HFF-Myc (cell line): ENCODE measurements at places on chromosomes 7 and 10.

DNA sequence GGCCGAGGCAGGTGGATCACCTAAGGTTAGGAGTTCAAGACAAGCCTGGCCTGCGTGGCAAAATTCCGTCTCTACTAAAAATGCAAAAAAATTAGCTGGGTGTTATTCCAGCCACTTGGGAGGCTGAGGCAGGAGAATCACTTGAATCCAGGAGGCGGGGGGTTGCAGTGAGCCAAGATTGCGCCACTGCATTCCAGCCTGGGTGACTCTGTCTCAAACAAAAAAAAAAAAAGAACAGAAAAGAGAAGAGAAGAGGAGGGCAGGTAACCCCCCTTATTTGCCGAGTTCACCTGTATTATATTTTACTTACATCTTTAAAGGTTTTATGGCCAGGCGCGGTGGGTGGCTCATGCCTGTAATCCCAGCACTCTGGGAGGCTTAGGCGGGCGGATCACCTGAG is 91.7 kb downstream of the RNF216 start:
- DNase-seq: no peak

GRCh38 chr7:71191771-71192170 is 59.8 kb downstream of the GALNT17 start:
- DNase-seq: no peak

DNA sequence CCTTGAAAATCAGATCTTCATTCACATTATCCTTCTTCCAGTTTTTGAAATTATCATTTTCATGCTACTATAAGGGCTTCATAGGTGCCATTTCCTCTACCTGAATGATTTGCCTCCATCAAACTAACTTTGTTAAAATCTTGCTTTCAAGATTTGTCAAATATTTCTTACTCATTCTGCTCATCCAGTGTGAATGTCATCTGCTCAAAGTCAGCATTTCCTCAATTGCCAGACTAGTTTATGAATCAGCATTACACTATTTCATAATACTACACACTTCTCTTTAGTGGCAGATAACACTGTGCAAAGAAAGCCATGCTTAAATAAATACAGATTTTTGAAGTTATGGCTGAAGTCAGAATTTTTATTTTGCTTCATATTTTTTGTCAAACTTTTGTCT is 21.3 kb upstream of the LIPF start:
- DNase-seq: no peak

DNA sequence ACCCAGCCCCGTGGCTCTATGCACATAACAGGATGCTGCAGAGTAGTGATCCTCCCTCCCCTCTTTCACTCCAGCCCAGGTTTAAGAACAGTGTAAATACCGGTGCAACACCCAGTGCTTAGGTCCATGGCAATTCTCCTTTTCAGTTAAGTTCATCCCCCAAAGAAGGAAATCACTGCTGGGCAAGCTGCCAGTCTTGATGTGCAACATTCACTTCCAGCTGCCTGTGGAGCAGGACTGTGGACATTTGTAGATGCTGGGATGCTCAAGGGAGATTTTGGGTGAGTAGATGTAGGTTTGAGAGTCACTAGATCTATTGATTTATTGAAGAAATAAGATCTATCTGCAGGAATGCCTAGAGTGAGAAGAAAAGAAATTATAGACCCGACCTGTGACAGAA is 294.3 kb upstream of the KIAA1217 start:
- no peak for DNase-seq

- DNase-seq: no peak
Observed at GRCh38 chr10:34966040-34966439, 124.1 kb downstream of the CUL2 start.

GRCh38 chr10:81696609-81697388 is 178.2 kb upstream of the NRG3 start:
- DNase-seq: no peak

- DNase-seq: no peak
Observed at GRCh38 chr7:158384746-158385145, 202.9 kb downstream of the PTPRN2 start.

DNA sequence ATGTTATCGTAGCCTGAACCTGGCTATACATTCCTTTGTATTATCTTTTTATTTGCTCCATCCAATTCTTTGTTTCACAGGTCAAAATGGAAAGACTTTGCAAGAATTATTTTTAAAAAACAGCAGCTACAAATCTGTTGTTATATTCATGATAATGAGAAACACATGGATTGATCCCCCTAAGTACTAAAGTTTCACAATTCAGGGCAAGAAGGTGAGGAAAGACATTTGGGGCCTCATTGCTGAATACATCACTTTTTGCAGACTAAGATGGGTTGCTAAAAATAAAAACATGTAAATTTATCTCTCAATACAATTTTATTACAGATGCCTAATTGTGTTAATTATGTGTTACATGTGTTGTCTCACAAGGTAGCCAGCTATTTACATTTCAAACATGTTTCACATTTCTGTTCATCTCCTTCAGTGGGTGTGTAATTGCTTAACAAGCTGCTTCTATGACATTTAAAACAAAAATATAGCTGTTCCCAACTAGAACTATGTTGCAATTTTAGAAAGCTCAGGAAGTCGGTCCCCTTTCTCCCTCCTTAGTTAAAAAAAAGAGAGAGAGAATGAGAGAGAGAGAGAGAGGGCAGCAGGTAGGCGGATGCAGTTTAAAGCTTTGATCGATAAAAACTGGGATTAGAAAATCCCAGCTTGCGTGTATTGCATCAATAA is 606.3 kb upstream of the FZD8 start:
- DNase-seq: no peak

DNA sequence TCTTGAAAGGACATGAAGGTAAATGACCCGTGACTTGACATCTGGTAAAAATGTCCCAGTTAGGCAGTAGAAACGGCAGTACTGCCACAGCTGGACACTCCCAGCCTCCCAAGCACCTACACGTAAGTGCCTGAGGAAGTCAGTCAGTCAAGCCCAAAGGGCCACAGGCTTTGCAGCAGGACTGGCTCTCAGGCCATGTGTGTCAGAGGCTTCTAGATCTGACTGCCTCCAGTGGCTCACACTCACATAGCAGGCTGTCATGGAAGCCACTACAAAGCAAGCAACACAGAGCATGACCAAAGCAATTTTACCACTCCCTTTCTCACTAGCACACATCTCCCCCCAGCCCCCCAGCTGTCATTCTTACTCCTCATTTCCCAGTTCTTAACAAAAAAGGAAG is 17.8 kb upstream of the CCNJ start:
- no peak for DNase-seq

DNA sequence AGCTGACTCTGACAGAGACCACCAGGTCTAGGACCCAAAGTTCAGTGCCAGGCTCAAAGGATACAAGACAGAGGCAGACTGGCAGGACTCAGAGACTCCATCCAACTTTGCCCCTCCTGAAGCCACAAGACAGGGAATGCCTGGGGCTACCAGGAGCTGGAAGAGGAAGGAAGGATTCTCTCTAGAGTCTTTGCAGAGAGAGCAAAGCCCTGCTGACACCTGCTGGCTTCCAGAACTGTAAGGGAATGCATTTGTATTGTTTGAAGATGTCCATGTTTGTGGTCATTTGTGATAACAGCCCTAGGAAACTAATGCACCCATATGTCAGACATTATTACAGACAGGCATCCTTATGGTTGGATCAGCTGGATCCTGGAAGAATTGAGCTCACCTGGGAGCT is 132.3 kb upstream of the C7orf33 start:
- DNase-seq: no peak

DNA sequence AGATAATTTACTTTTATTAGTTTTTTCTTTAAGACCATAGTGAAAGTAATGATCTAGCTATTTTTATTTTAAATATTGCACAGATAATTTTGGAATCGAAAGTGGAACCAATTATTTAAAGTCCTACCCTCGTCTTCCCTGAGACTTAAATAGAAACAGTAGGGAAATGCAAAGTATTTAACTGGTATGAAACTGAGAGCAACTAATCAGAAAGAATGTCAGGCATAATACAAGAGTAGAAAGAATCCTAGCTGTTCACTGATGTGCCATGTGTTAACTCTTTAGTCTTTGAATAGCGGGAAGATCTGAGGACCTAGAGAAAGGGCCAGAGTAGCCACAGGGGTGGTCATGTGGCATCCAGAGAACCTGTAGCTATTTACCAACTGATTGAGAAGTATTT is 630.0 kb downstream of the NRG3 start:
- DNase-seq: no peak

DNA sequence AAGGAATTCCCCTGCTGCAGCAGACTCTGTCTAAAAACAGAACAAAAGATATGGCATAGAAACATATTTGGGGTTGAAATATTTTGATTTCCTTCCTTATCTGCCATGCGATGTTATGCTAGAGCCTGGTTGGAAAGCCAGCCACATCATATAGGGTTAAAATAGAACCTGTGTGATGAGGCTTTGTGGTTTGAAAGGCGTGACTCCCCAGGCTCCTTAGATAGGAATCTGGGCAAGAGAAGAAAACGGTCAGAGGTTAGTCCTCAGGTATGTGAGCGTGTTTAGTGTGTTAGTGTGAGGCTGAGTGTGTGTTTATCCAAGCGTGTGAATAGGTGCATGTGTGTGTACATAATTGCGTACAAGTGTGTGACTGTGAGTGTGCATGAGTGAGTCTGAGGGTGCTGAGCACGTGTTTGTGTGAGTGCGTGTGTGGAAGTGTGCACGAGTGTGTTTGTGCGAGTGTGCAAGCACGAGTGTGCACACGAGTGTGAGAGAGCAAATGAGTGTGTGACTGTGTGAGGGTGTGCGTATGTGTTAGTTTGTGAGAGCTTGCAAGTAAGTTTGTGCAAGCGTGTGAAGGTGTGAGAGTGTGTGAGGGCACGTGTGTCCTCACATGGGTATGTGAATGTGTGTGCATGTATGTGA is 79.9 kb downstream of the COL26A1 start:
- no peak for DNase-seq

GRCh38 chr7:26188206-26188956 is 12.2 kb downstream of the HNRNPA2B1 start:
- no peak for DNase-seq

DNA sequence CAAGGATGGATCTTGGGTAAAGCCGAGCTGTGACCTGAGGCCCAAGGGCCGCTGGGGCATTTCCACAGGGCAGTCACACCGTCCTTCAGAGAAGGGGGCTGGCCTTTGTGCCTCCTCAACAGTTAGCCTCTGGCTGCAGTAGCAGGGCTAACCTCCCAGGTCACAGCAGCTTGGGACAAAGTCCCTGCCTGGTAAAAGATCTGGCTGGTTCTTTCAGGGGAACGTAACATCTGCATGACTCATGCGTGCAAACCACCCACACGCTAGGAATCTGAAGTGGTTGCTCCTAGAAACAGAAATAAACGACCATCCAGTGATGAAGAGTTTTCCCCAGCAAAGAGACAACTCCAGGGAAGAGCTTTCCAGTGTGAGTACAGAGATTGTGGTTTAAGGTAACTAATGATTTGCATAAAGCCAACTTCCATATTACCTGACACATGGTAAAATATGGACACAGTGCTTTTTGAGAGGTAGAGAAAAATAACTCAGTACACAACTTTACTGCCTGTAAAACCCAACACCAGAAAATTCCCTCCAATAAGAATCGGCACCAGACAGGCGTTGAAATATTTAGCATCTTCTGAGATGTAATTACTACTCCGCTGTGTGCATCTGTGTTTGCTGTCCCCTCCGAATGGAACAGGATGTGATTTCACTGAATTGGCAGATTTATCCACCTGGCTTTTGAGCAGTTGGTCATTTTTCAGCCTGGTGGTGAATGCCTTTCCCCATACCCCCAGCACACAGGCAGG is 84.9 kb upstream of the ADRB1 start:
- peak; percentile 94 for DNase-seq

GRCh38 chr10:69242040-69242851 is 22.1 kb downstream of the HKDC1 start:
- no peak for DNase-seq

GRCh38 chr7:123599766-123600165 is 1.9 kb upstream of the ASB15 start:
- DNase-seq: no peak

- DNase-seq: no peak
Observed at GRCh38 chr10:5987747-5988146, 10.4 kb upstream of the IL15RA start.

DNA sequence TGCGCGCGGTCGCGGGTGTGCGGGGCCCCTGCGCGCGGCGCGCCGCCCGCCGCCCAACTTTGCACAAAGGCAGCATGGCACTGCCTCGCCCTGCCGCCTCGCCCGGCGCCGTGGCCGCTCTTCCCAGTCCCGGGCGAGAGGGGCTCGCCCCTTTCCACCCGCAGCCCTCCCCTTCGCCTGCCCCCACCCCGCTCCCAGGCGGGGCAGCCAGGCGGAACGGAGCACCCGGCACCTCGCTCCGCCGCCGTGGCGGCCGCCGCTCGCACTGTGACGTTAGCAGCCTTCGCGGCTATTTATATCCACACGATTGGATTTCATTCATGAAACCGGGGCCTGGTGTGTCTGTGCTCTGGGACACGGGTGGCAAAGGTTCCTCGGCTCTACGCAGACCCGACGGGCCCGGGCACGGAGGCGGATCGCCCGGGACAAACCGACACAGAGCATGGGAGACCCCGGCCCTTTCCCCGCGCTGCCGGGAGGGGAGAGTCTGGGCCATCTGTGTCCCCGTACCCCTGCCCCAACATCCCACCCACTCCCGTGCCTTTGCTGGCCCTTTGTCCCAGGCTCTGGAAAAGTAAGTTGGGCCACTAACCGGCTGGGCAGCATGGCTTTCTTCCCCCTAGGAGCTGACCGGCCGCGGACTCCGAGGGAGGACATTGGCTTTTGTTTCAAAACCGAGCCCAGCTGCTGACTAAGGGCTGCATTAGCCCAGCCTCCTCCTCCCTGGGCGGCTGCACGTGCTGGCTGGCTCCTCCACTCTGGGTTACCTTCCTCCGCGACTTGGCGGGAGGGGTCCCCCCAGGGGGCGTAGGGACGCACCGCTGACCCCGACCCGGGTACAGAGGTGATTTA is at the start of gene RHOBTB1:
TSS of gene RHOBTB1 (minus strand) at position 128 of the 852 bp plus-strand sequence. CDS start 32,643 bp downstream, outside the sequence.
- DNase-seq: no peak

GRCh38 chr7:109336531-109336930 is 766.9 kb downstream of the DNAJB9 start:
- no peak for DNase-seq

DNA sequence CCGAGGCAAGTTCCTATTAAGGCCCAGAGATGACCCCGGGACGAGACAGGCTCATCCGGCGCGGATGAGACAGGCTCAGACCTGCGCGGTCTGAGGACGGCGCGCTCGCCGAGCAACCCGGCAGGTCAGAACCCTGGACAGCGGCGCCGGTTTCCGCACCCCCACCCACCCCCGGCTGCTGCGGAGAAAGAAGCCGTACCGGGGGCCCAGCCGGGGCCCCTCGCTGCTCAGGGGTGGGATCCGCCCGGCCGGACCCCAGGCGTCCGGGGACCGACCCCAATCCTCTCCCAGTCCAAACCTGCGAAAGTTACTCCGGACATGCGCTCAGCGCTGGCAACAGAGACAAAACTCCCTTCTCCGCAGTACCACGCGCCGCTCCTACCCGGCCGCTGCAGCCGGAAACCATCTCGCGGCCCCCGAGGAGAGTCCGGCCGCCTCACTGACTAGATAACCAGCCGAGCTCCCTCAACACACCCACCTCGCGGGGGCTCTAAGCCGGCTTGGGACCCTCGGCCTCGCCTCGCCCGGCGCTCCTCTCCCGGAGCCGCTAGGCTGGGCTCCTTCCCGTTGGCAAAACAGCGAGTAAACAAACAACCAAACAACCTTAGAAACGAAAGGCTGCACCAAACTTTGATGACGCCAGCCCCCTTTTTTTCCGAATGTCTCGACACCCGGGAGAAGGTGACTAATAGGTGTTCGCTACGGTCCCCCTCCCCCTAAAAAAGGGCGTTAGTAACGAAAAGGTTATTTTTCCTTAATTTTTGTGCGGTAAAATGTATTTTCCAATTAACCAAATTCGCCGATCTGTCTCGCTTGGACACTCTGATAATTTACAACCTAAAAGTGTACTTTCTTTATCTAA is 2.3 kb upstream of the DRGX start:
- DNase-seq: no peak
